NCI-H524 (cell line): ENCODE measurements at places on chromosomes 1 and 21.

DNA sequence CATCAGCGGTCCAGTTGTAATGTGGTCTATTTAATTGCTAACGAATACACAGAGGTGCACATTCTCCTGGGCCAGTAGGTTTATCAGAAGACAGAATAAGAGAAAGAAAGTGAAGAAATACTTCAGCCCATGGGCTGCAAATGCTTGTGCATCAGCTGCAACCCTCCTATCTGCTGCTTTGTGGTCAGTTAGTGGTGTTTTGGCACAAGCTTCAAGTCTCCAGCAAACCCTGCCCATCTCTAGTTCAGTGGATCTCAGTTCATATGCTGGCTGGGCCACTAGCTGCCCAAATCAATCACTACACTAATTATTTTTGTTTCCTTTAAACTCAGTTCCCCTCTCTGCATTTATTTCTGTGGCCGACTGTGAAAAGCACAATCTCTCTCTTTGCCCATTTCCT, 124.2 kb downstream of the KCNJ6 start:
- DNase-seq = no peak

DNA sequence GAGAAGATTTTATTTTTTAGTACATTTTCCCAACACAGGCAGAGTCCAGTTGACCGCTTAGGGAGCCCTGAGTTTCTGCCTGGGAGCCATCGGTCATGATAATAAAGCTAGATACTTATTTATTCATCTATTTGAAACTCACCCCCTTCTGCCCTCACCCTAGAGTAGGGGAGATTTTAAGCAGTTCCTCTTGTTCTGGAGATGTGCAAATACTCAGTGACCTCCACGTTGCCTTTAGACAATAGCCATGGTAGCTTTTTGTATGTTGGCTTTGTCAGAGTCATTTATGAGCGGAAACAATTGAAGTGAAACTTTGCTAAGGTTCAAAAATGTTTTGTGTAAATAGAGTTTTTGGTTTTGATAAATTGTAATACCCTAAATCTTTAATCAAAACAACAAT, 45.7 kb upstream of the PLPPR4 start:
- no peak for DNase-seq

DNA sequence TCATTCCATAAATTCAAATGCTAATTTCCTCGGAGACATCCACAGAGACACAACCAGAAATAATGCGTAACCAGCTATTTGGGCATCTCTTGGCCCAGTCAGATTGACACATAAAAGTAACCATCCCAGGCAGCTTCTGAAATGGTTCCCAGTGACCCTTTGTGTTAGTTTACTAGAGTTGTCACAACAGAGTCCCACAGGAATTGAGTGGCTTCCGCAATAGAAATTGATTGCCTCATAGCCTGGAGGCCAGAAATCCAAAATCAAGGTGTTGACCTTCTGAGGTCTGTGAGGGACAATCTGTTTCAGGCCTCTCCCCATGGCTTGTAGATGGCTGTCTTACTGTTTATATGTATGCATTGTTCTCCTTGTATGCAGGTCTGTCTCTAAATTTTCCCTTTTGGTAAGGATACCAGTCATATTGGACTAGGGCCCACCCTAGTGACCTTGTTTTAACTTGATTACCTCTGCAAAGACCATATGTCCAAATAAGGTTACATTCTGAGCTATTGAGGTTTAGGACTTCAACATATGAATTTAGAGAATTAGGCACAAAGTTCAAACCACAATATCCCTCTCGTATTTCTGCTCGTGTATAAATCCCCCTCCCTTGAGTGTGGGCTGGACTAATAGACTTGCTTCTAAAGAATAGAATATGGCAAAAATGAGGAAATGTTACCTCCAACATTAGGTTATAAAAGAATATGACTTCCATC, 78.2 kb upstream of the FGGY start:
- DNase-seq = no peak

DNA sequence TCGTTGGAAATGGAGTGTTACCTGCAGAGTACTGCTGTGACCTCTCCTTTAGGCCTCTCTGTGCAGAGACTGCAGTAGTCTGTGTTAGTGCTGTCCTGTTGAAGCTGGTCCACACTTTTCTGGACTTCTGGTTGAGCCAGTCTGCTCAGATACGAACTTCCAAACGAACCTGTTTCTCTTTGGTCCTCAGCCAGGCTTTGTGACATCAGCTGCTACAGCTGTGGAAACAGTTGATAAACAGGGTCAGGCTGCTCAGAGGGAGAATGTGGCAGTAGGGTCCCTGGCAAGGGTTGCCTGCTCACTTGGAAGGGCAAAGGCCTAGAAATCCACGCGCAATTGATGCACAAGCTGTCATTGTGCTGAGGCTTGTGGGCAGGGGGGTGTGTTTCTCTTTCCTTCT, 98.8 kb downstream of the NOS1AP start:
- no peak for DNase-seq

DNA sequence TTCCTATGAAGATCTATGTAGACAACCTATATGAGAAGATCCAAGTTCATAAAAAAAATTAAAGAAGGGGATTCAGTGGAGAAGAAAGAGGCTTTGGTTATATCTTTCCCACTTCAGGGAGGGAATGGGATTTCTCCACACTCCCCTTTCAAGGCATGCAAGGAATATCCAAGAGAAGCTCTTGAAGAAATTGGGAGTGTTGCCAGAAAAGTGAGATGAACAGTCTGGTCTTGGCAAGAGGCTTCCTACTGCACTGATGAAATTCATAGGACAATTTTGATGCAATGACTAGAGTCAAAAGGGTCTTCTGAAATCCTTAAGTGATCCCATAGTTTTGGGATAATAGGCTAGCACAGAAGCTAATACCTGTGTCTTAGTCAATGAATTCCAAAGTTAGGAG, 153.0 kb downstream of the KCTD3 start:
- DNase-seq = no peak

GRCh38 chr1:166470014-166470413, 303.2 kb upstream of the FAM78B start:
- DNase-seq = no peak

GRCh38 chr1:240906477-240906876, 294.5 kb upstream of the GREM2 start:
- DNase-seq = peak; percentile 21

DNA sequence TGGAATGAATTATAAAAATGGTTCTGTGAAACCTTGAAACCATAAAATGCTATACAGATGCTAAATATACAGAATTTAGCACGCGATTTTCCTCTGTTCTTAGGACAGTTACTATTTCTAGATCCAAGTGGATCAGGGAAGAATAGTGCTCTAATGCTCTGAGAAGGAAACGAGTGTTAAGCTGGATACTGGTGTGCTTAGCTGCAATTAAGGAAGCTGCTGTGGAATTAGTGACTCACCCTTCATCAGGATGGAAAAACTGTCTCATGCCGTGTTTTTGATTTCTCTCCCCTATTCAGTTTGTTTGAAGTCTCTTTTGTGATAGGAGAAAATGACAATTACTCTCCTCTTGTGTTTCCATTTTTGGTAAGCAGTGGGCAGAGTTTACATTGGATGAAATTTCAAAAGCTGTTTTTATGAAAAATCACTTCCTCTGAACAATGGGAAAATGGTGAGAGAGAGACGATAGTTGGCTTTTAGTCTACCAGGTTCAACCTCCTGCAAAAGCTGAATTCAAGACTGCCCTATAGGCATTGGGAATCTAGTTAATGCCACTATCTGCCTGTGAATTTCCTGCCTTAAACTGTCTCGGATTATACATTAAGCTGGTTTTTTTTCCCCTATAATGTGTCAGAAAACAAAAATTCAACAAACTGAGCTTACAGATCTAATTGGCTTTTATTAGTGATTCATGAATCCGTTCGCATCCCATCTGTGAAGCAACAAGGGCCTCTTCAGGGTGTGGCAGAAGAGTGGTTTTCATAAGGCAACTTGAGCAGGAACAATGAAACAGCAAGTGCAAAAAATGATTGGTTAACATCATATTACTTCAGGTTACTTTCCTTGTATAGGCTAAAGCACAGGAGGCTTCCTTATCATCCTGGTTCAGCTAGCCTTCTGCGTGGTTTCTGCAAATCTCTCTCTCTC, 179.8 kb downstream of the ST6GALNAC3 start:
- DNase-seq = no peak

DNA sequence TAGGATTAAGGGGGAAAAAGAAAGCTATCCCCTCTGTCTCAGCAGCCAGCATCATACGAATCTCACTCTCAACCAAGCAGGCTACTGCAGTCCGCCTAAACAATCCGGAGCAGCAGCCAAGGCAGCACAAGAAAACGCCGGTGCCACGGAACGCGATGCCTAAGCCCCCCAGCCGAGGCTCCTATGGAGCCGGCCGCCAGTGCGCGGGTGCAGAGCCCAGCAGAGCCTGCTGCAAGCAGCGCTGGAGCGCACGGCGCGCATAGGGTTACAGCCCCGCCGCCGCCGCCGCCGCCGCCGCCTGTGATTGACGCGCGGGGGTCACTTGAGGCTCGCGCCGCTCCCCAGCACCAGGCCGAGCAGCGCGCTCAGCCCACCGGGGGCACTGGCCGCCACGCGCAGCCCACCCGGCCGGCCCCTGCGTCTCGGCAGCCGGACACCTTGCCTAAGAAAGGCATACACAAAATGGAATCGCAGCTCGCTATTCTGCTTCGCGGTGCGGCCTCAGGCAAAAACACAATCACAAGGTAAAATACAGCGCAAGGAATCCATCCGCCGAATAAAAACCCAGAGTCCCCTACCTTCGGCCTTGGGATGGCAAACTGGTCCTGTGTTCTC, 780 bp downstream of the HIVEP3 start:
- peak; percentile 61 for DNase-seq

GRCh38 chr1:72634946-72635345, 352.6 kb upstream of the NEGR1 start:
- no peak for DNase-seq

- no peak for DNase-seq
These were observed 796.2 kb downstream of the PLA2G4A start for GRCh38 chr1:187624812-187625545.

DNA sequence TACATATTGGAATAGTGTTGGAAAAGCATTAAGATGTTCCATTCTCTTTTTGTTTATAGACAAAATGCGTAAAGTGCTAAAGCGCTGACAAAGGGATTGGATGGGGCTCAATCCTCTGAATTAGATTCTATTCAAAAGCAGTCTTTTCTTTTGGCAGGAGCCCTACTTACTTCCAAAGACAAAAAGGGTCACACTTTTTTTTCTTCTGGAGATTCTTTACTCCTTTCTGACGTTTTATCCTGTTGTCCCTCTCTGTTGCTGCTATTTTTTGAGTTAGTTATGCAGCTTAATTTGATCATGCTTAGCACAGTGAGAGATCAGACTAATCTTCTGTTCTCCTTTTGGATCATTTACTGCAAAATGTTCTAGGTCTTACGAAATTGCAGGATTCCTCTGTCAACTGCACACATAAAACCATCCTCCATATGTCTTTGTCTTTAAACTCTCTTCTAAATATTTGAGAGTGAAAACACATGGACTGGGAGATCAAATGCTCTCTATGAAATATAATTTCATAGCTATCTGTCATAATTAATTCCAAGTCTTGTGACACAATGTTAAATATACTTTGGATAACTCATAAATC, 656.4 kb upstream of the ADGRL2 start:
- no peak for DNase-seq

DNA sequence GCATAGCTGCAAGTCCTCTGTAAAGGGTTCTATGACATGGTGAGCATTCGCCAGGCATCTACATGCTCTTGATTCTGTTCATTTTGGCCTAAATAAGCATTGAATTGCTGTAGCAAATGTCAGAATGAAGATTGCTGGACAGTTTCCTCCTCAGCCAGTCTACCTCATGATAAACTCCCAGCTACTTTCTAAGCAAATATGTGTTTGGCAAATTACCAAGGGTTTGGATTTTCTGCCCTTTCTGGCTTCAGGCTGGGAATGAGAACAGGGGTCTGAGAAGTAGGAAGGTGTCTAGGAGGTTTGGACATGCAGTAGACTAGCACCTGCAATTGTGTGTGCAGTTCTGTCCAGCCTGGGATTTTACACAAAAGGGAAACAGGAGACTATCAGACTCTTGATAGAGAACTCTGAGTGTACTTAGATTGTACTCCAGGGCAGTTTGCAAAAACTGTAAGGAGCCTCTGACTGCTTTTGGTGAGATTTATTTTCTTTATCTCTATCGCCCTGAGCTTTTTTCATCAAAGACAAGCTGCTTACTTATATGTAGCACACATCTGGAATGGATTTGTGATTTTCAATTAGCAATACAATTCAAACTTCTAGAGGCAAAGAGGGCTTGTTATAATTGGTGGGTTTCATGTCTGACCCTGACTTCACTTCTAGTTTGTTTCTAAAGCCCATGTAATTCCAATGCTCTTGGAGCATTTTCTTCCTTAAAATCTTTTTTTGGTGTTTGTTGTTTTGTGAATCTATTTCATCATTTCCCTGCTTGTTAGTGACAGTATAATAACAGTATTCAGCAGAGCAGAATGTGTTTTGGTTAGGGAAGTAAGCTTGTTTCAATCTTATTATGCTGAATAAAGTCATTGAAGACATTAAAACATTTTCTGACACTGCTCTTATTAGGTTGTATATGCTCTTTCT, 150.8 kb downstream of the VPS13D start:
- no peak for DNase-seq

- DNase-seq = no peak
These were observed 111.1 kb upstream of the ETV3 start for GRCh38 chr1:157249326-157249725.

DNA sequence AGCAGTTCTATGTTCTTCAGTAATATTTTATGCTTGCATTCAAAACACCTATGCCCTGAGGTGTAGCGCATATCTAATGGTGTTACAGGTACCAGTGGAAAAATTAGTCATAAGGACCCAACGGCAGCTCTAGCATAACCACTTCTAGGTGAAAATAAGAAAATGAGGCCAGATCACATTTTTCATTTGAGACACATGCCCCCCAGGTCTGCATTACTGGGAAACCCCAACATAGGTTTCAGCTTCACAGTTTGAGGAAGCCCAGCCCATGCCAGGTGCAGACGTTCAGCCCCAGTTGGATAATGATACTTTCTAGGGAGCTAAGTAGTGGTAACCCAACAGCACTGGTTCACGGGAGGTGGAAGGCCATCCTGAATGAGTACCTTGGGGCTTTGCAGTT, 129.8 kb downstream of the CNIH3 start:
- DNase-seq = no peak

DNA sequence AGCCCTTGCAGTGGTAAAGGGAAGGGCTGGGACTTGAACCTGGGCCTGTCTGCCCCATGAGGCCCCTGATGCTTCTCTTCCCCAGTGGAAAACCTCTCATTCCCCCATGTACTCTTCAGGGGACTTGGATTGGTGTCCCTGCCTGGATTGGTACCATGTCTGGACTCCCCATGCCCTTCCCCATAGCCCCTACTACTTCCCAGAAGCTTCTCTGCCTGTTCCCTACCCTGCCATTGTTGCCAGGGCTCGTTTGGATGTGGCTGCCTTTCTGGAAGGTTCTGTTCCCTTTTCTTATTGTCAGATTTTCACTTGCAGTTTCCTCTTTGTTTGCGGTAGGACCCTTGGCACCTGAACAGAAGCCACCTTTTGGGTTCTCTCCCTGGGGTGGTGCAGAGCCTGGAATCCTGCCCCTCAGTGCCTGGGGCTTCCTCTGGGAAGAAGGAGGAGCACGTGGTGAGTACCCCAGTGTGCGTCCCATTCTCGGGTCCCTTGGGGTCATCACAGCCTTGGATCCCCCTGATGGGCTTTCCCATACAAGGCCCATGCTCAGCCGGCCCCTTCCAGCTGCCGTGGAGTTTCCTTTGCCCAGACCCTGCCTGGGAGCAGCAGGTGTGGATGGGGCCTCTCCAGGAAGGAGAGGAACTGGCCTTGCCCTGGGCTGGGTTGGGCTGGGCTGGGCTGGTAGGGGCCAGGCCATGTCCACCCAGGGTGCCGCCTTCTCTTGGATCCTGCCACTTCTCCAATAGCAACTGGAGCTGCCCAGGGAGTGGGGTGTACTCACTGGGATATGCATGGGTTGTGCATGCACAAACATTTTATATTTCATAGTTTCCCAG, 281.1 kb downstream of the PTPRU start:
- DNase-seq = no peak
